Esophagus squamous epithelium (tissue), 5 donors: ENCODE measurements at places on chromosomes 7 and 10.

DNA sequence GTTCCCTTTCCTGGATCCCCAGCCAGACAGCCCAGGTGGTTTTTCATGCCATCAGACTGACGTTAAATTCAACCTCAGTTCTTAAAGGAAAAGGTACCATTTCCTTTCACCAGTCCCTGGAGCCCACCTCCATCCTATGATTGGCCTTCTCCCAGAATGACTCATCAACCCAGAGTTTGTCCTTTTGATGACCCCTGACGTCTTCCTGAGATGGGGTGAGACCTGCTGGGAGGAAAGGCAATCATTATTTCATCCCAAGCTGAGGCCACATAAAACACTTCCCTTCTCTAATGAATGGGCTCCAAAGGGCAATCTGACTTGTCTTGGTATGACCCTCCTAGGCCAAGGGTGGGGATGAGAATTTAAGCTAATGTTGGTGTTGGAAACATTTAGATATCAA, 750.7 kb downstream of the SUGCT start:
- no peak for DNase-seq

DNA sequence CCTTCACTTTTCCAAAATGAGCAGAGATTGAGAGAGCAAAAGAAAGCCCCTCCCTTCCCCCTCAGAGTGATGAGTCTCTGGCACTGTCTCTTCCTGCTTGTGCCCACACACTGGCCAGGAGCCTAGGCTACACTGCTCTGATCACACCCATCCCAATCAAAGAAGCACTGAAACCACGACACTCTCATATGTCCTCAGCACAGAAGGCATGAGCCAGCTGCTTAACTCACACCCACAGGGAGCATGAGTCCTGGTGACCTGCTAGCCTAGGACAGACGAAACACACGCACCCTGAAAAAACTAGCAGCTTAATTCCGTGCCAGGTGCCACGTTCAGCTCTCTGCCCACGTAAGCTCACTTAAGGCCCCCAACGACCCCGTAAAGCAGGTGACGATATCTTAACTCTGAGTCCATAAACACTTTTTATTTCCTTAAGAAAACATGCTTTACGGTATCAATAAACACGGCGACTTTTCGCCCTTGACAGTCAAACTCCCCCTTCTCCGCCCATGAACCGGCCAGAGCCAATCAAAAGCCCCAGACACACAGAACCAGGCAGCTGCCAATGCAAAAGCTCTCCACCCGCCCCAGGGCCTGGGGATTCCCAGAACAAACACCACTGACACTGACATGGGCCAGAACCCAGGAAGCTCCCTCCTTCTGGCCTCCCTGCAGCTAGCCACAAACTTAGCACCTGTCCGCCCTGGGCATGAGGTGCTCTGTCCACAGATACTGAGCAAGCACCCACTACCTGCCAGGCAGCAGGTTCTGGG, 69.0 kb downstream of the TNRC18 start:
- DNase-seq, result no peak

- DNase-seq, result no peak
These were observed 79.8 kb upstream of the MPP7 start for GRCh38 chr10:28382525-28383269.

- DNase-seq, result no peak
These were observed 12.6 kb downstream of the KLLN start for GRCh38 chr10:87850742-87851205.

DNA sequence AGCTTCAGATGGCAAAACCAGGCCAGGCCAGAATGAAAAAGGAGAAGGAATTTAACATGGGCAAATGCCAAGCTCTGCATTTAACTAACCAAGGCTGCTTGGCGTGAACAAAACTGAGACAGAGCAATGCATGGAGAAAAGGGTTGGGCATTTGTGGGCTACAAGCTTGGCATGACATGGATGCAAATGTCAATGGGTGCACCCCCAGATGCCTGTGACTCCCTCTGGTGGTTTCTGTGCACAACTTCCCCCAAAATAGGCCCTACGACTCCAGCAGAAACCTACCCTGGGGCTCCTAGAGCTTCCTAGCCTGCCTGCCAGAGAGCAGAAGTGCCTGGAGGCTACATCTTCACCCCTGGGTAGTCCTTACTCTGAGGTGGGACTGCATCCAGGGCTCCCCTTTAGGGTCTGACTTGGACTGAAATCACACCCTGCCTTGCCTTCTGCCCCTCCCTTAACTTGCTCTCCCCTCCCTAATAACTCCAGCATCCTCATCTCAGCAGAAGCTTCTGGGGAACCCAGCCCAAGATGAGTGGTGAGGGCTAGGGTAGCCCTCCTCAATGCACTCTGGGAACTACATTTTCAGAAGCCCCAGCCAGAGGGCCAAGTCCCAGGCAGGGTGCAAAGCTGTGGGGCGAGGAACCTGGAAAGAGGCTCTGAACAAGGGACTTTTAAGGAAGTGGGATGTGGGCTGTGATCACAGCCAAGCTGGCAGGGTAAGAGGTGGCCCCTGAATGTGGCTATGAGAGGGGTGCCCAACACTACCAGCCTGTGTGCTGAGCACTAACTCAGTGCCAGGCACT, 11.3 kb downstream of the GPRIN2 start:
- no peak for DNase-seq

DNA sequence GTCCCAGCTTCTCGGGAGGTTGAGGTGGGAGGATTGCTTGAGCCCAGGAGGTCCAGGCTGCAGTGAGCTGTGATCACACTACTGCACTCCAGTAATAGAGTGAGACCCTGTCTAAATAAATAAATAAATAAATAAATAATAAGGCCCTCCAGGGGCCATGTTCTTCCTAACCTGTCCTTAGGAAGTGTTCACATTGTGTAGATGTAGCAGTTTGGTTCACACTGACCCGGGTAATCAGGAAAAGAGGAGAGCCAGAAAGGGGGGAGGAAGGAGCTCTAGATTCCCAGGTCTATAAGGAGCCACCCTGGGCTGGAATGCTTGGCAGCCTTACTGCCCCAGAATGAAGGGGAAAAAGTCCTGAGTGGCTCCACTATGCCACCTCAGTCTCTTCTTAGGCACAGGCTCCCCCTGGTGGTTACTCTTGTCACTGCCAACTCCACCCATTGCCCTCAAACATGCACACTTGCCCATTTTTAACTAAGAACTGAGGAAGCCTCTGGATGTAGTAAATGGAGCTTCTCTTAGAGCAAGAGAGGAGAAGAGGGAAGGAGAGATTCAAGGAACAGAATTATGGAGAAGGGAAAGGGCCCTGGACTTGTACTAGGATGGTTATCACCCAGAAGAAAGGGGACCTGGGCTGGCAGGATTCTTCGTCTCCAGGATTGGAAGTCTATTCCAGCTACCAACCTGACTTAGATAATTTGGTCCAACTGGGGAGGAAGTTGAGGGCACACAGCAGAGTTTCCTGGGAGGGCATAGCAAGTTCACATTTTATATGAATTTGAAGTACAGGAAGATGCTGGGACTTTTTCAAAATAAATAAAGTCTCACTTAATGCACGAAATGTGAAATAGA, 7.8 kb downstream of the HPS6 start:
- DNase-seq, result no peak

DNA sequence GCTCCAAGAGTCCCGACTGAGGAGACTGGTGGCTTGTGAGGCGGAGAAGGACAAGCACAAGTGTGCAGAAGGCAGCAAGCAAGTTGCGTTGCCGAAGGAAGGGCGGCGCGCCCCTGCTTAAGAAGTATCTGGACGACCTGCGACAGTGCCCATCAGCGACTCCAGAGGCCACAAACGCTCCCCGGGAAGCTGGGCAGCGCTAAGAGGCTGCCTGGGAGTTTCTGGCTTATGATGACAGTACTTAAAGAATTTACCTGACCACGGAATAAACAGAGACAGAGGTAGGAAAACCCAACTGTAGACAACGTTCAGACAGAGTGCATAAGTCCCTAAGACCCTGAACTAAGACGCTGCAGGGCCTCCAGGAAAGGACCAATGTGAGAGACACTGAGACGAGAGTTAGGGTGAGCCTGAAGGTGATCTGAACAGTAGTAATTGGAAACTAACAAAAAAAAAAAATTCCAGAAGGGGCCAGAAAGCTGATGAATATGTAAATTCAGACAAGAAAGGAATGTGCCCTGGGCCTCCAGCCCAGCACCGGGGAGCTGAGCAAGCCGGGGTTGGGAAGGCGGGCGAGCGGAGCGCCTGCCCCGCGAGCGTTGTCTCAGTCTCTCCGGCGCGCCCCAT, 1.0 kb downstream of the OSBPL3 start:
- no peak for DNase-seq

- no peak for DNase-seq
These were observed 115.3 kb downstream of the KCNMA1 start for GRCh38 chr10:77522268-77522809.

DNA sequence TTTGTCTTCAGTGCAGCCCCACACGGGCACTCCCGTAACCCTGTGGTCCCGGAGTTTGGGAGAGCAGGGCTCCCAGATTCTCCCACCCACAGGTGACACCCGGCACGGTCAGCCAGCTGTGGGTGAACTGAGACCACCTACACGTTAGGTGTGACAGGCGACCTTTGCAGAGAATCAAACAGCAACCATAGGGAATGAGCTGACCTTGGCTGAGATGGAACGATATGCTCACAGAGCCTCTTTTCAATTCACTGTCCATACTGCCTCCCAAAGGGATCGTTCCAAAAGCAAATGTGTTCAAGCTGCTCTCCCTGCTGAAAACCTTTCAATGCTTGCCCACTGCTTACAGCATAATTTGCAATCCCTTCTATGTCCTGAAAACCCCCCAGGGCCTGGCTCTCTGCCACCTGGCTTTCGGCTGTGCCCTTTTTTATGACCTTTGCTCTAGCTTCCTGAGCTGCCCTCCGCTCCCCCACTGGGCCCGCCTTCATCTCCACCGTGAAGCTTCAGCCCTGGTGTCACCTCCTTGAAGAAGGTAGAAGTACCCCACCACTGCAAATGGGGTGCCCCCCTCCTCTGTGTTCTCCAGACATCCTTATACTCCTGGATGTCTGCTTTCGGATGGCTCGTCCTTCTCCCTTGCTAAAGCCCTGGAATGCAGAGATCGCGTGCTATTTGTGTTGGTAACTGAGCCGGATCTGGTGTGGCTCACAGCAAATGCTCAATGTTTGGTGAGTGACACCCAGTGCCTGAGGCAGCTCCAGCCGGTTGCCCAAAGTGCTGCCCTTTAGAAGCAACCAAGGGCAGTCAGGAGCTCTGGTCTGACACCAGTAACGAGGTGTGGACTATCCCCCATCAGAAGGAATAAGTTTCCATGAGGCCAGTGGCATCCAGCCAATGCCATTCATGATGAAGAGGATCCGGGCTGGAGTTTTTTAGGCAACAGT, 90.4 kb downstream of the KIAA1549 start:
- DNase-seq, result no peak

GRCh38 chr10:68211669-68212068, 20.2 kb downstream of the ATOH7 start:
- no peak for DNase-seq

DNA sequence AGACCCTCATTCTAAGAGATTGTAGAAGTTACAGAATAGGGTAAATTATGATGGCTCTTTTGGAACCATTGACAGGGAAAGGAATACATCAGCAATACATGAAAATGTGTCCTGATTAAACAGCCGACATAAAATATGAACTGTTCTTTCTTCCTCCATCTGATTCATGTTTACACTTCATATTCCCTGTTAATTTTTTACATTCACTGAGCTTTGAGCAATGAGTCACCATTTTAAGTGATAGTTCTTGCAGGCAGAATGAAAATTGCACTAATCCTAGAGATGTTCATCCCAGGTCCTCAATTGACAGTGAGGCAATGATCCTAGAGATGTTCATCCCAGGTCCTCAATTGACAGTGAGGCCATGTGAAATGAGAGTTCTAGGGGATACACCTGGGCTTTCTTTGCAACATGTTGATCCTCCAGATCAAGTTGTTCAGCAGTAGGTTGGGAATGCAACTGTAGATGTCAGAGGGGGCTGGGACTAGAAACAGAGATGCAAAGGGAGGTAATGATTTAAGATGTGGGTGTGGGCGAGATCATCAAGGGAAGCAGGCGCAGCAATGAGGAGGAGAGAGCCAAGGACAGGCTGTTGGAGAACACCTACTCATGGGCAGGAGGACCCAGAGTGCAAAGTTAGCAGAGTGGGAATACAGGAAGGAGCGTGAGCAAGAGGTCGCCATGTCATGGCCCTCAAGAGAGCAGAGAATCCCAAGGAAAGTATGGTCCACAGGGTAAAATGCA, 138.7 kb downstream of the ZNF365 start:
- no peak for DNase-seq

- DNase-seq, result no peak
These were observed 68.6 kb upstream of the CACUL1 start for GRCh38 chr10:118823256-118823907.

DNA sequence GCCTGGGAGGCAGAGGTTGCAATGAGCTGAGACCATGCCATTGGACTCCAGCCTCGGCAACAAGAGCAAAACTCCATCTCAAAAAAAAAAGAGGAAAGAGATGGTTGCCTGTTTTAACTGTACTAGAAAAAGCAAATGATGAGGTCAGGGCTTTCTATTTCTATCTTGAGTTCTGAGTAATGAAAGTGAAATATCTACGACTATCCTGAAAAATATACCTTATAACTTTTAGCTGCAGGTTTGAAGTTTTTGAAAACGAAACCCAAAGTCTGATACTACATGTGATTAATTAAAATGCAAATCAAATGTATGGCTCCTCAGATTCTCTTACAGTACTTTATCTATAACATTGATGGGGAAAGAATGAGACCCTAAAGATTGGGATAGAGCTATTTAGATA, 636.2 kb upstream of the LRRN3 start:
- DNase-seq, result no peak

DNA sequence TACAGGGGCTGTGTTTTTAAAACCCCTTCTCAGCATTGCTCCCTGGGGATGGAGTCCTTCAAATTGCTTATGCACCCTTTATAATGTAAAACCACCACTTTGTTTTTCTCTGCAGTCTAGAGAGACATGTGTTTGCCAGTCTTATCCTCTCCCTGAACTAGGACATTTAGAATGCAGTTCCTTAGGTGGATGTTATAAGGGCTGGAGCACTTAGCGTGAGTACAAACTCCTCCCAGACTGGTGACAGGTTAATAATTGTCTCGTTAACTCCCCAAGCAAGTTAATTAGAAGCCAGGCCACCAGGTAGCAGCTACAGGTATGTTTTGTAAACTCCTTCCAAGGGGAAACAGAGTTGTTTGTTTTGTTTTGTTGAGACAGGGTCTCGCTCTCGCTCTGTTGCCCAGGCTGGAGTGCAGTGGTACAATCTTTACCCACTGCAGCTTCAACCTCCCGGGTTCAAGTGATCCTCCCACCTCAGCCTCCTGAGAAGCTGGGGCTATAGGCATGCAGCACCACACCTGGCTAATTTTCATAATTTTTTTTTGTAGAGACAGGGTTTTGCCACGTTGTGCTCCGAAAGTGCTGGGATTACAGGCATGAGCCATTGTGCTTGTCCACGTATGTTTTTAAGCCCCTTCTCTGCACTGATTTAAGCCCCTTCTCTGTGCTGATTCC, 100.2 kb downstream of the FAM107B start:
- no peak for DNase-seq

DNA sequence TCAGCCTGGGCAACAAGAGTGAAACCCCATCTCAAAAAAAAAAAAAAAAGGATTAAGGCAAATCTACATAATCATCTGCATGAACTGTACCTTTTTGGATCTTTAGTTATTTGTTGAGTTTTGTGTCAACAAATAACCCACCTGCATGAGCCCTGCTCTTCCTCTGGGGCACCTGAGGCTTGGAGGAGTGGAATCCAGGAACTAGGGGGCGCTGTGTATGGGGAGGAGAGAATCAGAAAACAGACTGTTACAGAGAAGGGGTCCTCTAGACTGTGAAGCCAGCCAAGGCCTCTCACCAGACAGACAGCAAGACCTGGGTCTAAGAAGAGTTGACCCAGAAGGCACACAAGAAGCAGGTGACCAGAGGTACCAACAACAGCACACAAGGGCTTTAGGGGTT, 682.8 kb upstream of the NRP1 start:
- no peak for DNase-seq
